ENCODE measurements at places on chromosomes 7 and 10. TPM values are rescaled to one million over a fixed set of nuclear protein-coding genes. Genes with fewer than 3 reads are reported as not detected.

Gene SAMD9L
- 30.7 TPM for total RNA-seq

Gene PHKG1
- 1.6 TPM for total RNA-seq

- no peaks in the 10 kb centered on the region for H3K4me1 ChIP-seq
- no peak for DNase-seq
- no peaks in the 10 kb centered on the region for H3K36me3 ChIP-seq
- no peaks in the 10 kb centered on the region for H3K27me3 ChIP-seq
These were observed 636.2 kb upstream of the IGFBP3 start for GRCh38 chr7:46557295-46557711.

DNA sequence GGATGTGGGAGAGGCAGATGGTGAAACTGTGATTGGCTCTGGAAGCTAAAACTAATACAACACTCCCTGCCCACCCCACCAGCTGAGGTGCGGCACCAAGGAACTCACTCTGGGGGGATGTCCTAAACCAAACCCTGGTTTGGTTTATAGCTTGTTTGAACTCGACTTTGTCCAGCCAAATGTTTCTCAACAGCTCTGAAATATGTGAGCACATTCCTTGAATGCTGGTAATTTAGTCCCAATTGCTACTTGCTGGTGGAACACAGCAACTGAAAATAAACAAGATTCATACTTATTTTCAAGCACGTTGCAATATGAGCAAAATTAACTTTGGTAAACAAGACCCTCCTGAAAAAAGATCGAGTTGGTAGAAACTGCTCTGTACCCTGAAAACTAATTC lies 39.7 kb upstream of the CARD11 start:
- H3K4me3 ChIP-seq: no peak overlapping the region
- no peaks in the 10 kb centered on the region for H3K27me3 ChIP-seq
- H3K27ac ChIP-seq: peak overlapping the region; percentile 34

Gene CDK14
- total RNA-seq: 2.8 TPM

- H3K4me3 ChIP-seq: no peak overlapping the region
- H3K36me3 ChIP-seq: no peaks in the 10 kb centered on the region
- H3K27ac ChIP-seq: no peak overlapping the region
- H3K4me1 ChIP-seq: peaks cover 6% of the 10 kb centered on the region
These were observed 762.4 kb downstream of the GRID1 start for GRCh38 chr10:85604136-85604725.

- no peak for DNase-seq
- no peaks in the 10 kb centered on the region for H3K36me3 ChIP-seq
- H3K27me3 ChIP-seq: no peaks in the 10 kb centered on the region
- no peak overlapping the region for H3K4me3 ChIP-seq
- no peak overlapping the region for H3K27ac ChIP-seq
These were observed 31.6 kb downstream of the WBP1L start for GRCh38 chr10:102775201-102775934.

- H3K4me3 ChIP-seq: no peak overlapping the region
- H3K36me3 ChIP-seq: no peaks in the 10 kb centered on the region
- H3K27ac ChIP-seq: no peak overlapping the region
- H3K4me1 ChIP-seq: no peaks in the 10 kb centered on the region
- no peaks in the 10 kb centered on the region for H3K27me3 ChIP-seq
These were observed 2.9 kb upstream of the TMEM225B start for GRCh38 chr7:99594948-99595745.

DNA sequence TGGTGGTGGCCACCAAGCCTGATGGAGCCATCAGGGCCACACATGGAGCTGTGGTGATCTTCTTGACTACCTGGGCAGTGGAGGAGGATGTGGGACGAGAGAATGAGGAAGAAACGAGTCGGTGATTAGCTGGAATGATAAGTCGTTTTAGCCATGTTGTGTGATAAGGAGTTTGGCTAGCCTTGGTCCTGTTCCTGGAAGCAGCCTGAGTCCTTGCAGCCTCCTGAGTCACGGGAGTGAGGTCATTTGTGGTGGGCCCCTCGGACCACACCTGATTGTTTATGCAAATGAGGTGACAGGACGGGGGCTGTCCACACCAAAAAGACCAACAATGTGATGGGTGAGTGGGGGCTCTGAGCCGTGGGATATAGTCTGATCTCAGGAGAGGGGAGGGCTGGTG lies 554.4 kb downstream of the PTPRN2 start:
- H3K36me3 ChIP-seq: no peaks in the 10 kb centered on the region
- H3K4me3 ChIP-seq: no peak overlapping the region
- H3K4me1 ChIP-seq: no peaks in the 10 kb centered on the region
- no peak overlapping the region for H3K27ac ChIP-seq
- peaks cover 12% of the 10 kb centered on the region for H3K27me3 ChIP-seq
- DNase-seq: no peak

Measured in natural killer cell treated with Interleukin-12 subunit alpha and Interleukin-12 subunit beta and Interleukin-15 and Interleukin-18, amount 100 ng/mL, for 72 hours (primary cell).